Trophoblast cell (in vitro differentiated cells and primary cell): ENCODE measurements at places on chromosomes 2 and 18.

DNA sequence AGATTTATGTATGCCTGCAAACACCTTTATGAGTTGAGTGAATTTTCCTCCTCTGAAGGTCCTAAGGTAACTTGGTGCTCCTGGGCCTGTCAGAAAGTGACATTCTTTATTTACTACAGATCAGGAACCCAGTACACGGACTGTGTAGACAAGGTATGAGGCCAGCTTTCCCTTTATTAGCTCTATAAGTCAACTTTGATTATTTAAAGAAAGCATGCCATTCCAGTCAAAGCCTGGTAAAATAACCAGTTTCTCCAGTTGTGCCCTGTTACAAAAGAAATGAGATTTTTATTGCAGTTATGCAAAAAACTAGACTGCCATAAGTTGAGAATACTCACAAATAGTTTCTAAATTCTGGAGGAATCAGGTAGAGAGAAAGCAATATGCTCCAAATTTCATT, 266.1 kb upstream of the SP5 start:
- H3K27me3 ChIP-seq: no peaks in the 10 kb centered on the region
- no peak overlapping the region for H3K27ac ChIP-seq
- no peak for DNase-seq
- no peaks in the 10 kb centered on the region for H3K36me3 ChIP-seq

DNA sequence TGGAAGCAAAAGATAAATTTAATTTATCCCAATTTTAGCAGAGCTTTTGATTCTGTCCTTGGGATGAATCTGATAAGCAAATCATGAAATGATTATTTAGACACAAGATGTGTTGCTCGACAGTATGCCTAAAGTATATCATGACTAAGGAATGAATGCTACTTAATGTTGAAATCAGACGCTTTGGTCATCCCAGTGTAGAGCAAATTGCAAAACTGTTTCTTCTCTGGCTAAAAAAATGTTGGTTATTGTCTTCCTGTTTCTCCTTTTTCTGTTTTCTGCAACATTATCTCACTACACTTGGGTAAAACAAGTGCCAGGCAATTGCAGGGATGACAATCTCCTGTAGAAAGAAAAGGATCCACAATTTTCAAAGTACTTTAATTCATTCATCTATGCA, 66.4 kb downstream of the BABAM2 start:
- no peak overlapping the region for H3K4me3 ChIP-seq
- peaks cover 2% of the 10 kb centered on the region for H3K4me1 ChIP-seq
- DNase-seq: peak; percentile 81

- peak overlapping the region; percentile 69 for H3K4me3 ChIP-seq
- DNase-seq: peak; percentile 83
- peak overlapping the region; percentile 76 for H3K27ac ChIP-seq
Observed at GRCh38 chr18:63074981-63075404, 244.6 kb downstream of the BCL2 start.

GRCh38 chr2:143608758-143609157, 479.5 kb downstream of the ARHGAP15 start:
- no peak overlapping the region for H3K27ac ChIP-seq
